ENCODE measurements at places on chromosomes 11 and 22.

GRCh38 chr11:78289552-78290292 is 101.0 kb downstream of the USP35 start:
- DNase-seq: no peak

- DNase-seq: peak; percentile 4
These were observed 12.7 kb upstream of the ARHGEF17 start for GRCh38 chr11:73295241-73295995.

GRCh38 chr11:83456075-83456474 is 169.9 kb upstream of the CCDC90B start:
- no peak for DNase-seq

DNA sequence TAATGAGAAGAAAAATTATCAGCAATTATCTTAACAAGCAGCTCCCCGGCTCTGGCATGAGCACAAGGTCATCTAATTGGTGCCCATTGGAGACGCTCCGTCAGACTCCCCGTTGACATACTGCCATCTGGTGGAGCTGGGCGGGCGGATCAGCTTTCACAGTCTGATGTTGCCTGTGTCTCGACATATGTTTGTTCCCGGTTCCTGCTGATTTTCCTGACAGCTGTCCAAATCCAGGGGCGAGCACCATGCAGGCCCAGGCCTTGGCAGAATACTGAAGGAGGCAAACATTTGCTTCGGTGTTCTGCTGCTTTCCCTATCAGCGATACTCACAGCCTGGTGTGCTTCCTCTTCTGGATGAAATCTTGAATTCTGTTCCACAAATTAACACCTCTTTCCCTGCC is 43.8 kb upstream of the BARX2 start:
- peak; percentile 94 for DNase-seq

DNA sequence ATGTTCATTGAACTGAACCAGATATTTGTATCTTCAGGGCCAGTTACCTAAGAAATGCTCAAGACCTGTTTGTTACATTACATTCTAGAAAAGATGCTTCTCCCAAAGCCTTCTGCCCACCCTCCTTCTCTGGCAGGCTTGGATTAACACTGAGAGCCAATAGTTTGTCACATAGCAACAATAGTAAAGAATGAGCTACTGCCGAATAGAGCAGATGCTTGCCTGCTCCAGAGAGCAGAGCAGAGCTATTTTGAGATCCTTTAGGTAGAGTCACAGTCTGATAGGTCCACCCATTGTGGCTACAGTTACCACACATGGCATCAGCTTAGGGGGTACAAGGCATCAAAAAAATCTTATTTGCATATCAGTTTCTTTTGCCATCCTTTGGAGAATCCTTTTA is 13.5 kb upstream of the EP300 start:
- DNase-seq: no peak

DNA sequence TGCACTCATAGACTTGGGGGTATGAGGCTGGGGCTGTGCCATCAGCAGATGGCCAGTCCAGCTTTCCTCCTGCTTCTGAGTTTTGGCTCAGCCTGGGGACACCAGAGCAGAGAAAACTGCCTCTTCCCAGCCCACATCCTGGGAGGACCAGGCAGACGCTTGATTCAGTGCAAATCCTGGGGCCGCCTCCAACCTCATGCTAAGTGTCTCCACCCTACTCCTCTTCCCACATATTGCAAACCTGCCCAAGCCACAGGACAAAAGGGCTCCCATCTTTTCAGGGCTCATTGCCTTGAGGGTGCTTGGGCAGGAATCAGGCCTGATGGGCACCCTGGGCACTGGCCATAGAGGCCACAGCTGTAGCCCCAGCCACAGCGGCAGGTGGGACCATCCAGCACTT is 79.7 kb upstream of the SHANK2 start:
- no peak for DNase-seq

DNA sequence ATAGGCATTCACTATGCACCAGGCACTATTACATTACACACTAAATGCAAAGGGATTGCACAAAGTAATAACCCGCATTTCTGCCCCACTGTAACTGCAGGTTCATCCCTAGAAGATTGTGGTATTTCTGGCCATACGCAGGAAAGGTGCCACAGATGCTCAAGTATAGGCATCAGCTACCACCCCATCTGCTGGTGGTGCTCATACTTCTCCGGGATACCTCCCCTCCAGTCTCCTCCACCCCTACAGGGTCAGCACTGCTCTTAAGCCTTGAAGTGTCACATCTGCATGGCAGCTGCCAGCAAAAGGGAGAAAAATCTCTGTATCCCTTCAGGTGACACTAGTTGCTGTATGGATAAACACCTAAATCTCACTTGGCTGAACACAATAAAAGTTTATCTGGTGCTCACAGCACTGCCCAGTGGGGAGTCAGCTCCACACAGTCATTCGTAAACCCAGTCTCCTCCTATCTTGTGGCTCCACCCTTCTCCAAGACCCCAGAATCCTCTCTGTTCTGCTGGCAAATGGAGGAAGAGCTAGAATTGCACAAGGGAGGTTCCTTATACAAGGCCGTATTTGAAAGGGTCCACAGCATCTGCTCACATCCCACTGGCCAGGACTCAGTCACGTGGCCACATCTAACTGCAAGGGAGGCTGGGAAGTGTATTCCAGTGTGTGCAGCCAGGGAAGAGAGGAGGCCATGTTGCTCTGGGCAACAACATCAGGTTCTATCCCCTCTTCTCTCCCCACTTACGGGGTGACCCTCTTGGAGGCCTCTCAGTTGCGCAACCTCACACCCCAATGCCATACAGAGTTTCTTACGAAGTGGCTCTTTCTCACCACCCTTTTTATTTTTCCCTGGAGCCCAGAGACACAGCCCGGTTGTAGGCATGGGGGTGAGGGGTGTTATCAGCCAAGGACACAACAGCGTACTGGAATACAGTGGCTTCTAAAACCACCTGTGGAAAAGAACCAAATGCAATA is 114.7 kb downstream of the BUD13 start:
- no peak for DNase-seq

DNA sequence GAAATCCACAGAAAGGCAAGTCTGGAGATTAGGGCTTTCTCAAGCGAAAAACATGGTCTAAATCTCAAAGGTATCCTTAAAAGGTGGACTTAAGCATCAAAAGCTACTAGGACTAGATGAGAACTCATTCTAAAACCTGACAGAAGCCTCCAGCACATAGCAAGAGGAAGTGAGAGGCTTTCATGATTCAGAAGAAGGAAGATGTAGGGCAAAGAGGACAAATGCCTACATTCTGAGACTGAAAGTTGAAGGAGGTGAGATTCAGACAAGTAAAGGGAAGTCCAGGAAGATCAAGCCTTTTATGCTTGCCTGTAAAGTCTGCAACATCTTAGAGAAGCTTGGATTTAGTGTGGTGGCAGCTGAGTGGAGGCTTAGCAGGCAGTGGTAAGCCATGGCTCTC is 98.9 kb downstream of the PGR start:
- no peak for DNase-seq

DNA sequence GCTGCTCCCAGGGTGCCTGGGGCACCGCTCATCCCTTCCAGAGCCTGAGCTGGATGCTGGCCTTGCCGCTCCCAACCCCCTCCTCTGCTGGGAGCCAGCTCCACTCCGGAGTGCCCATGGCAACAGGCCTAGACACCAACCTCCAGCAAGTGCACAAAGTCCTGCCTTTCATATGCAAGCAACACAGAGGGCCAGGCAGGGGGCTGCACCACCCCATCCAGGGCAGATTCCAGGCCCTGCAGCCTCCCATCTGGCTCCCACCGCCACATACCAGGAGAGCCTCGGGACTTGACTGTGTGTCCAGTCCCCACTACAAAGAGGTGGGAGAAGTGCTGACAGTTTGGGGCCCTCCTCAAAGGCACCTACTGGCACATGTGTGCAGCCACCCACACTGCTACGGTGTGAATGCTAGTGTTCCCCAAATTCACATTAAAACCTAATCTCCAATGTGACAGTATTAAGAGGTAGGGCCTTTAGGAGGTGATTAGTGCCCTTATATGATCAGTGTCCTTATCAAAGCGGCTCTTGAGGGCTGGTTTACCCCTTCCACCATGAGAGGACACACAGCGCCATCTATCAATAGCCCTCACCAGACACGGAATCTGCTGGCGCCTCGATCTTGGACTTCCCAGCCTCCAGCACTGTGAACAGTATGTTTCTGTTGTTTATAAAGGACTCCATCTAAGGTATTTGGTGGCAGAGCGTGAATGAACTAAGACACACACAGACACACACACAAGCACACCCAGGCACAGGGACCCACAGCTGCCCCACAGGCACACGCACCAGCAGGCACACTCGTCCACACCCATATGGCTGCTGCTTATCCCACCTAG is 16.2 kb downstream of the ARVCF start:
- no peak for DNase-seq

DNA sequence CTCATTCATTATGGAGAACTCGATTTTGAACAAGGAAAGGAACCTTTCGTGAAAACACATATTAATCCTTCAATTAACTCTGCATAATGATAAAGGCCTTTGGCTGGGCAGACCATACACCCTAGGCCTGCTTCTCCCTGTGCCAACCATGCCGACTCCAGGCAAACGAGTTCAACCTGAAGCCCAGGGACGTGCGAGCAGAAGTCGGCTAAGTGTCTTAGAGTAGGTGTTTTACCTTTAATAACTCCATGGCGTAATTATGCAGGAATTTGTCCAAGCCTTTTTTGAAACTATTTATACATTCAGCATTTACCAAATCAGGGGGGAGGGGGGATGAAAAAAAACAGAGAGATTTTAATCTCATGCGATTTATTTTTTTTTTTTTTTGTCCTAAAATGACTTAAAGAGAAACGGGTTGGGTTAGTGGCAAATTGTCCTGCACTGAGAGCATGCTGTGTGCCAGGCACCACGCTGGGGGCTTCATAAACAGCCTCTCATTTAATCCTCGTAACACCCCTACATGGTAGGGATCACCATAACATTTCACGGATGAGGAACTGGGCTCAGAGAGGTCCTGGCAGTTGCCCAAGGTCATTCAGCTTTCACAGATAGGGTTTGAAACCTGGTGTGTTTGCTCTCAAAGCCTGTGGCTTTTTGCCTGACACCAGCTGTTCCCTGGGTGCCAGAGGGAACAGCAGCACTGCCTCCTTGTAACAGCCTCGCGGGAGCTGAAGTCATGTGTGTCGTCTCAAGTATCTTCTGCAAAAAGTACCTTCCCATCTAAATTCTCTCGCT is 423.9 kb downstream of the MN1 start:
- peak; percentile 90 for DNase-seq

DNA sequence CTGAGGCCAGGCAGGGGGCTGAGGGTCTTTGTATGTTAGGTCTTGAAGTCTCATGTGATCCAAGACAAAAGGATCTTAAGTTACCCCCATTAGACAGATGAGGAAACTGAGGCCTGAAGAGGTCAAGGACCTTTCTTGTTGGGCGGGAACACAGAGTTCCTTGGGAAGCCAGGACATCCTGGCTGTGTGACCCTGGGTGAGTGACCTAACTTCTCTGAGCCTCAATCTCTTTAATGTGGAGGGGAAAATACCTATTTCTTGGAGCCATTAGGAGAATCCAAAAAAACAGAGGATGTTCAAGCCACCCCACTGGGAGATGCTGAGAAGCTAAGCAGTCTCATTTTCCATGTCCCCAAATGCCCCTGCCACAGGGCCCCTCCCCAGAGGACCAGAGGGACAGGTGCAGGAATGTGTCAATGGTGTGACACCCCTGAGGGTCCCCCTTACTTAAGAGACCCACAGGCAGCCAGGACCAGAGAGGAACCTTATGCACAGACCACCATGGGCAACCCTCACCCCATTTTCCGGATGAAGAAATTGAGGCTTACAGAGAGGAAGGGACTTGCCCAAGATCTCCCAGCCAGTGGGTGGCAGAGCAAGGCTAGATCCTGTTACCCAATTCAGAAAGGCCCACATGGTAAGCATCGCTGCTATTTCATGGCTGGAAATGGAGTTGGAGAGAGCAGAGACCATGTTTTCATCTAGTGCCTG is 8.0 kb downstream of the RAC2 start:
- no peak for DNase-seq

DNA sequence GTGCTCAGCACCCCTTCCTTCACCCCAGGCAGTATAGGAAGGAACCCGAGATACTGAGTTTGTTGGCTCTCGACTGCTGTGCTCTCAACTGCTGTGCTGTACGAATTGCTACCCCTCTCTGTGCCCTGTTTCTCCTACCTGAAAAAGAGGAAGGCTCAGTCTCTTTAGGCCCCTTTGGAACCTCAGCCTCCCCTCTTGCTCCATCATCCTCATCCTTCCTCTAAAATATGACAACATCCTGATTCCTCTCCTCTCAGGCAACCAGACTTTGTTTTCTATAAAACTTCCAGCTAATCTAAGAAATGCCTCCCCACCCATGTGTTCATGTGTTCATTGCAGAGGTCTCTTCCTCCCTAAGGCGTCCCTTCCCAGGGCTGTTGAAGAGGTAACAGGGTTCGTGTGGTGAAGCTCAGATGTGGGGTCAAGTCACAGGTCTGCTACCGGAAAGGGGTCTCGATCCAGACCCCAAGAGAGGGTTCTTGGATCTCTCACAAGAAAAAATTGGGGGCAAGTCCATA is 35.5 kb upstream of the CD82 start:
- no peak for DNase-seq

- DNase-seq: peak; percentile 39
These were observed 87.3 kb downstream of the NAT10 start for GRCh38 chr11:34192481-34193401.

- DNase-seq: no peak
These were observed 517.3 kb downstream of the SOX6 start for GRCh38 chr11:15839061-15839460.

GRCh38 chr11:123334925-123335324 is 95.1 kb upstream of the GRAMD1B start:
- no peak for DNase-seq

DNA sequence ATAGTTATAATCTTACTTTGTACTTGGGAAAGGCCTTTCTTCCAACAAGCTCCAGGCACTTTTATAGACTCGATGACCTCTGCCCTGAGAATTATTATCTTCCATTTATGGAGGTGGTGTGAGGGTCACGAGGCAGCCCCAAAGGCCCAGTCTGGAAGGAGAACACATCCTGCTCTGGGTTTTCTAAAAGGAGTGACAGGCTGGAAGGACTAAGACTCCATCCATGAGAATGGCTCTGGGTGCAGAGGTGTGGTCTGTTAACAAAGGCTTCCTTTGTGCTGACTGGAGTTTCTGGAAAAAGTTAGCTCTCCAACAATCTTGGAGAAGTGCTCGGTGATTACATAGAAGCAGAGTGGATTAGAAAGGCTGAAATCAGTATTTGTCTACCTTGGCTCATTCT is 74.7 kb upstream of the SESN3 start:
- DNase-seq: no peak

GRCh38 chr11:76850130-76850529 is 10.6 kb upstream of the ACER3 start:
- no peak for DNase-seq

GRCh38 chr11:94787801-94788200 is 19.6 kb downstream of the AMOTL1 start:
- DNase-seq: peak; percentile 28

Data from NCI-H2081 (cell line).